ENCODE measurements at places on chromosomes 1 and 21. TPM values are rescaled to one million over a fixed set of nuclear protein-coding genes. Genes with fewer than 3 reads are reported as not detected.

DYNLT5 gene
- total RNA-seq: 0.85 TPM

PALMD gene
- 55.0 TPM for total RNA-seq

ST6GALNAC5 gene
- 1.8 TPM for total RNA-seq

C1orf116 gene
- total RNA-seq: 0.07 TPM

CLCA4 gene
- total RNA-seq: not detected

OR2T33 gene
- total RNA-seq: not detected

FHAD1 gene
- total RNA-seq: not detected

PCBP3 gene
- 5.2 TPM for total RNA-seq

GJA9 gene
- not detected for total RNA-seq

ERVH48-1 gene
- total RNA-seq: not detected

ZNF697 gene
- 14.8 TPM for total RNA-seq

CCDC24 gene
- 2.0 TPM for total RNA-seq

ELF3 gene
- total RNA-seq: 1.7 TPM

LIN28A gene
- total RNA-seq: not detected

OR2M7 gene
- total RNA-seq: not detected

LCE1A gene
- not detected for total RNA-seq

COL8A2 gene
- total RNA-seq: 3.5 TPM

BRDT gene
- total RNA-seq: not detected

OR6N1 gene
- total RNA-seq: not detected

CYP4B1 gene
- 20.0 TPM for total RNA-seq

PRKAA2 gene
- total RNA-seq: 99.4 TPM

ATAD3C gene
- total RNA-seq: 2.8 TPM

SARS1 gene
- total RNA-seq: 108 TPM

MMP23B gene
- 17.5 TPM for total RNA-seq

PRELP gene
- 243 TPM for total RNA-seq

GPR153 gene
- total RNA-seq: 17.4 TPM

RHEX gene
- total RNA-seq: not detected

KCNQ4 gene
- total RNA-seq: 1.0 TPM

PDE4DIP gene
- total RNA-seq: 722 TPM

CRNN gene
- not detected for total RNA-seq

ACKR1 gene
- total RNA-seq: 13.8 TPM

TPTE gene
- not detected for total RNA-seq

TBX19 gene
- 0.30 TPM for total RNA-seq

LCE1D gene
- not detected for total RNA-seq

HSD3B1 gene
- not detected for total RNA-seq

IFNLR1 gene
- 3.7 TPM for total RNA-seq

All from right atrium auricular region (tissue), 2 donors.